ENCODE measurements at places on chromosomes 1 and 21.

DNA sequence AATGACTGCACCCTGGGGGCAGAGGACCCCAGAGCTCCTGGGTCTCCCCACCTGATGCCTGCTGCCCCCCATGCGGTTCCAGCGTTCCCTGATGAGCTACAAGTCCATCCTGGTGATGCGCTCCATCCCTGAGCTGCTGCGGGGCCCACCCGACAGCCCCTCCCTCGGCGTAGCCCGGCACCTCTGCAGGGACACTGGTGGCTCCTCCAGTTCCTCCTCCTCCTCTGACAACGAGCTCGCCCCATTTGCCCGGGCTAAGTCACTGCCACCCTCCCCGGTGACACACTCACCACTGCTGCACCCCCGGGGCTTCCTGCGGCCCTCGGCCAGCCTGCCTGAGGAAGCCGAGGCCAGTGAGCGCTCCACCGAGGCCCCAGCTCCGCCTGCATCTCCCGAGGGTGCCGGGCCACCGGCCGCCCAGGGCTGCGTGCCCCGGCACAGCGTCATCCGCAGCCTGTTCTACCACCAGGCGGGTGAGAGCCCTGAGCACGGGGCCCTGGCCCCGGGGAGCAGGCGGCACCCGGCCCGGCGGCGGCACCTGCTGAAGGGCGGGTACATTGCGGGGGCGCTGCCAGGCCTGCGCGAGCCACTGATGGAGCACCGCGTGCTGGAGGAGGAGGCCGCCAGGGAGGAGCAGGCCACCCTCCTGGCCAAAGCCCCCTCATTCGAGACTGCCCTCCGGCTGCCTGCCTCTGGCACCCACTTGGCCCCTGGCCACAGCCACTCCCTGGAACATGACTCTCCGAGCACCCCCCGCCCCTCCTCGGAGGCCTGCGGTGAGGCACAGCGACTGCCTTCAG lies 35.5 kb downstream of the TRIM11 start:
- H3K27ac ChIP-seq = peak overlapping the region; percentile 85
- no peaks in the 10 kb centered on the region for H3K4me1 ChIP-seq
- DNase-seq = peak; percentile 68
- no peaks in the 10 kb centered on the region for H3K27me3 ChIP-seq

GRCh38 chr1:226908913-226909312 lies 31.2 kb upstream of the COQ8A start:
- DNase-seq = no peak
- H3K27ac ChIP-seq = no peak overlapping the region
- H3K4me3 ChIP-seq = no peak overlapping the region
- no peaks in the 10 kb centered on the region for H3K4me1 ChIP-seq
- no peaks in the 10 kb centered on the region for H3K27me3 ChIP-seq

GRCh38 chr1:152654110-152654509 lies 9.1 kb upstream of the LCE2D start:
- H3K27me3 ChIP-seq = peaks cover 10% of the 10 kb centered on the region
- H3K27ac ChIP-seq = no peak overlapping the region
- H3K4me3 ChIP-seq = no peak overlapping the region
- peak; percentile 62 for DNase-seq
- H3K4me1 ChIP-seq = no peaks in the 10 kb centered on the region

DNA sequence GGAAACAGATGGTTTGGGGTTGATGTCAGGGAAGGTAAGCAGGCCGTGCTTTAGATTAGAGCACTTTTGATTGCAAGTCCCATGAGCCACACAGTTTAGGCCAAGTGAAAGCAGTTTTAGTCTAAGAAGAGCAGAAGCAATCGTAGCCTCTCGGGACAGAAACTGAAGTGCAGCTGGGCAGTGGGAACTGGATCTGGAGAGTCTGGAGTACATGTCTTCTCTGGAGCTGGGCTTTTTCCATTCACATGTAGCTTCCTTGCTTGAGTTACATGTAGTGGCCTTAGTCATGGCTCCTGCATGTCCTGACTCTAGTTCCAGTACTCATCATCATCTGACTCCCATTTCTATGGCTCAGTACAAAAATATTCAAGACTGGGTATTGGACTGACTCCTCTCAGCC lies 16.7 kb downstream of the CAMTA1 start:
- no peak for DNase-seq
- H3K27ac ChIP-seq = peak overlapping the region; percentile 45
- H3K4me1 ChIP-seq = peaks cover 21% of the 10 kb centered on the region

GRCh38 chr1:165831146-165831545 lies 3.7 kb downstream of the UCK2 start:
- no peak for DNase-seq
- H3K4me1 ChIP-seq = peaks cover 2% of the 10 kb centered on the region
- H3K27ac ChIP-seq = no peak overlapping the region
- H3K27me3 ChIP-seq = no peaks in the 10 kb centered on the region

DNA sequence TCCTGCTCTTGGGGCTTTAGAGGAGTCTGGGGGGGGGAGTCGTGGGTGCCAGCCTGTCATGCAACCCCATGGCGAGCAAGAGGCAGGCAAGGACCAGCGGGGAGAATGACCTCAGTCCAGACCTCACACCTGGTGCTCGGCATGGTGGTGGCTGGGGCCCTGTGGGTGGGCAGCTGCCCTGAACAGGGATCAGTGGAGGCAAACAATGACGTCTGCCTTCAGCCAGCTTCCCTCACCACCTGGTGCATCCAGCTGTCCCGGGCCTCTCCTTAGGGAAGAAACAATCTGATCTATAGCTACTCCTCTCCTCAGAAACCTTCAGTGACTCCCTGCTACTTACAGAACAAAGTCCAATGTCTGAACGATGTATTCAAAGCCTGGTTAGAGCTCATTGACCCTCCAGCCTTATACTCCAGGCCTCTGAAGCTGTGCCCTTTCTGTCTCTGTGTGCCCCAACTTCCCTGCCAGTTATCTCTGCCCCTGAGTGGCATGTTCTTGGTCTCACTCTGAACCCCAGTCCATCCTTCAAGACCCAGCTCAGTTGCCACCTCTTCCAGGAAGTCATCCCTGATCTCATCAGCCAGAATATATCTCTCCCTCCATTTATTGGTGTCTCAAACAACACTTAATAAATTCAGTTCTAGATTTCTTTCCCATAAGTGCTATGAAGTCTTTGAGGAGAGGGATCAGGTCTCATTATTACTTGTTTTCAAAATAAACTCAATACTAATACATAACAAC lies 6.6 kb downstream of the PADI2 start:
- H3K4me3 ChIP-seq = no peak overlapping the region
- H3K27ac ChIP-seq = no peak overlapping the region
- peak; percentile 60 for DNase-seq
- peaks cover under 1% of the 10 kb centered on the region for H3K27me3 ChIP-seq
- no peaks in the 10 kb centered on the region for H3K36me3 ChIP-seq
- no peaks in the 10 kb centered on the region for H3K4me1 ChIP-seq

GRCh38 chr1:219443763-219444162 lies 169.1 kb downstream of the ZC3H11B start:
- H3K4me3 ChIP-seq = no peak overlapping the region
- no peaks in the 10 kb centered on the region for H3K4me1 ChIP-seq
- DNase-seq = no peak
- no peaks in the 10 kb centered on the region for H3K36me3 ChIP-seq
- H3K27ac ChIP-seq = no peak overlapping the region
- no peaks in the 10 kb centered on the region for H3K27me3 ChIP-seq

GRCh38 chr1:9494936-9495758 lies 44.1 kb upstream of the SLC25A33 start:
- no peaks in the 10 kb centered on the region for H3K36me3 ChIP-seq
- H3K27ac ChIP-seq = no peak overlapping the region
- peaks cover 8% of the 10 kb centered on the region for H3K27me3 ChIP-seq

- H3K4me3 ChIP-seq = no peak overlapping the region
- DNase-seq = peak; percentile 42
- H3K27ac ChIP-seq = peak overlapping the region; percentile 70
- no peaks in the 10 kb centered on the region for H3K4me1 ChIP-seq
These were observed 38.9 kb downstream of the FAM163A start for GRCh38 chr1:179781962-179782361.

DNA sequence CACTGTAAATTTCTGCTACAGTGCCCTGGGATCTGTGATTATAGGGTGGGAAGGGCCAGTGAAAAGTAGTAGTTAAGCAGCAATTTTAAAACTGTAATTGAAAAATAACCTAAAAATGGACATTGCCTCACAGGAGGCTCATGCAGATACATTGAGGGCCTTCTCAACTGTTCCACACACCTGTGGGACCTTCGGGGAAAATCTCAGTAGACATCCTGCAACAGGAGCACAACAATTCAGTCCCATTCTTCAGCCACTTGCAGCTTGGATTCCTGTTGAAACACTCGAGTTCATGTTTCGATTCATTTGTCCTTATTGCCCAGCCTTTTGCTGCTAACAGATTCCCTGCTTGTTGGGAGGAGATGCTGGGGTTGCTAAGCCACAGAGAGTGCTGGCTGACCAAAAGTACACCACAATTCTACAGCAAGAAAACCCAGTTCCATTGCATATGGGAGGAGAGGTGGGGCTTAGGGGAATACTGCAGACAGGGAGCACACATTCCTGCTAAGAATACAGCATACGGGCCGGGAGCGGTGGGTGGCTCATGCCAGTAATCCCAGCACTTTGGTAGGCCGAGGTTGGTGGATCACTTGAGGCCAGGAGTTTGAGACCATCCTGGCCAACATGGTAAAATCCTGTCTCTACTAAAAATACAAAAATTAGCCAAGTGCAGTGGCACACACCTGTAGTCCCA lies 4.5 kb downstream of the TMCC2 start:
- no peak overlapping the region for H3K4me3 ChIP-seq
- H3K27me3 ChIP-seq = peaks cover 20% of the 10 kb centered on the region
- H3K27ac ChIP-seq = no peak overlapping the region
- H3K4me1 ChIP-seq = no peaks in the 10 kb centered on the region

GRCh38 chr1:53288002-53288789 lies 39.7 kb downstream of the LRP8 start:
- peak; percentile 17 for DNase-seq
- no peaks in the 10 kb centered on the region for H3K4me1 ChIP-seq
- H3K27me3 ChIP-seq = no peaks in the 10 kb centered on the region
- H3K36me3 ChIP-seq = peaks cover 5% of the 10 kb centered on the region

DNA sequence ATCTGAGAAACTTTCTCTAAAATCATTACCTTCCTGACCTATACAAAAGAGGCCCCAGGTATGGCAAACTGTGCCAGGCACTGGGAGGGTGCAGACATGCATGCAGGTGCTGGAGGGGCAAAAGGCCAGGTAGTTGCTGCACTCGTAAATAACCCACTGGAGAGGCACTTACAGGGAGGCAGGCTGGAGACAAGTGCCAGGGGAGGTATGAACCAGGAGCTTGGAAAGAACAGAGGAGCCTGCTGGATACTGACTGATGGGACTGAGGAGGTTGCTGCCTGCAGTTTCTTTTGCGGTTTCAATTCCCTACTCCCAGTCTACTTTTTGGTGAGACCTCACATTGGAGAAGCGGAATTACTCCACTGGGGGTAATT lies 113.9 kb downstream of the DSCAM start:
- no peak for DNase-seq
- no peaks in the 10 kb centered on the region for H3K27me3 ChIP-seq
- no peak overlapping the region for H3K27ac ChIP-seq
- H3K4me3 ChIP-seq = no peak overlapping the region
- no peaks in the 10 kb centered on the region for H3K4me1 ChIP-seq

DNA sequence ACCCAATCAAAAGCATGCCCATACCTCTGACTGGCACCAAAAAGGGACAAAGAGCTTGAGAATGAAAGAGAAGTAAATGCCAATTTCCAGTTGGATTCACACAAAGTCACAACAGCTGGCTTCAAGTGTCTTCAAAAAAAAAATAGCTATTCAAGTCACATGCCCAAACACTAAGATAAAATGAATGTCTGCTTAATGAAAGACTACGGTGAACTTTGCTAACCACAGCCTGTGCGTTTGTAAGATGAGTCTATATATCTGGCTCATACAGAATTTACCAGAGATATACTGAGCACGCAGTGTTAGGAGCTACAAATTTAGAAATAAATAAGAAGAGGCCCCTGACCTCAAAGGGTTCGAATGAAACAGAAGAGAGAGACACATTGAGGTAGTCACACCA lies 73.2 kb downstream of the DAB1 start:
- no peak for DNase-seq
- no peaks in the 10 kb centered on the region for H3K4me1 ChIP-seq
- H3K36me3 ChIP-seq = no peaks in the 10 kb centered on the region
- H3K27ac ChIP-seq = no peak overlapping the region
- no peaks in the 10 kb centered on the region for H3K27me3 ChIP-seq

- no peaks in the 10 kb centered on the region for H3K27me3 ChIP-seq
- H3K36me3 ChIP-seq = peaks cover 22% of the 10 kb centered on the region
- H3K4me1 ChIP-seq = no peaks in the 10 kb centered on the region
- no peak overlapping the region for H3K27ac ChIP-seq
- DNase-seq = no peak
These were observed 21.7 kb upstream of the SH3D21 start for GRCh38 chr1:36284517-36284916.

Measured in small intestine (tissue), 16 donors.